ENCODE measurements at places on chromosomes 6 and 20.

GRCh38 chr20:60583741-60584140 is 625.5 kb downstream of the CDH26 start:
- DNase-seq = no peak

- DNase-seq = no peak
Observed at GRCh38 chr20:61531553-61532345, 279.7 kb downstream of the CDH4 start.

GRCh38 chr6:73644030-73644429 is 9.8 kb downstream of the SLC17A5 start:
- DNase-seq = no peak

- DNase-seq = no peak
Observed at GRCh38 chr6:97557355-97557754, 274.3 kb upstream of the MMS22L start.

GRCh38 chr6:30722280-30723112 is 2.3 kb downstream of the TUBB start:
- DNase-seq = peak; percentile 83

- DNase-seq = no peak
Observed at GRCh38 chr6:447381-448165, 56.0 kb downstream of the IRF4 start.

DNA sequence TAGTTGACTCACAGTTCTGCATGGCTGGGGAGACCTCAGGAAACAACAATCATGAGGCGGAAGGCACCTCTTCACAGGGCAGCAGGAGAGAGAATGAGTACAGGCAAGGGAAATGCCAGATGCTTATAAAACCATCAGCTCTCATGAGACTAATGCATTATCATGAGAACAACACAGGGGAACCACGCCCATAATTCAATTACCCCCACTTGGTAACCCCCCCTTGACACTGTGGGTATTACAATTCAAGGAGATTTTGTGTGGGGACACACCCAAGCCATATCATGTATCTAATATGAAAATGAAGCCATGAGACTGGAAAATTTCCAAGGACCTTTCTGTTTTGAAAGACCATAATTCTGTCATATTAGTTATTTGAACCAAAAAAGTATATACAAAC is 342.4 kb upstream of the PLCB4 start:
- DNase-seq = no peak

DNA sequence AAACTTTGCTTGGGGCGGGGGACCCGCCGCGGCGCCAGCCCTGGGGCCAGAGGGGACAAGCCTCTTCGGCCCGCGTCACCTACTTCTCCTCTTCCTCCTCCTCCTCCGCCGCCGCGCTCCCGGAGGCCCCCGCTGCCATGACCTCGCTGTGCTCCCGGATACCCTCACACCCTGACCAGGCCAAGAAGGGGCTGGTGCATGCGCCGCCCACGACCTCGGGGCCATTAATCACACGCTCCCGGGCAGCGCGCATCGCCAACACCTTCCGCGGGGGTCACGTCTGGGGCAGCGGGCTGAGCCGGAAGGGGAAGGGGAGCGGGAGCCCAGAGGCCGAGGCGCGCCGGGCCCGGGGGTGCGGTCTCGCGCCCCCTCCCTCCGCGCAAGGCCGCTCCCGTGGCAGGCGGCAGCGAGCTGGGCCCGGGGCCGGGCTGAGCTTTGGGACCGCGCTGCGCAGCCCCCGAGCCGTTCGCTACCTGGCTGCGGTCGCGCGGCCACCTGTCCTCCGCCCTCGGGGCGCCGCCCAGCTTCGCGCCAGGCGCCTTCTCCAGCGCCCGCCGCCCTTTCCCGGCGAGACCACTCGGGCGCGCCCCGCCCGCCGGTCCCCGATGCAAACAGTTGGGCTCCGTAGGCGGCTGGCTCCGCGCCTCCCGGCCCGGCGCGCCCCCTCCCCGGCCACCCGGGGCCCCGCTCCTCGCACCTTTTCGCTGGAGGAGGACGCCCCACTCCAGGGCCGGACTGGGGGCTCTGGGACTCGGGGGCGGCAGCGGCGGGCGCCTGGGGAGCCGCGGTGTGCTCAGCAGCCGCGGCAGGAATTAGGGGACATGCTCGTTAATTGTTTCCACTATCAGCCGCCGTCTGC is 575 bp upstream of the CNR1 start:
- no peak for DNase-seq

- no peak for DNase-seq
Observed at GRCh38 chr6:105932440-105932839, 153.7 kb upstream of the PRDM1 start.

DNA sequence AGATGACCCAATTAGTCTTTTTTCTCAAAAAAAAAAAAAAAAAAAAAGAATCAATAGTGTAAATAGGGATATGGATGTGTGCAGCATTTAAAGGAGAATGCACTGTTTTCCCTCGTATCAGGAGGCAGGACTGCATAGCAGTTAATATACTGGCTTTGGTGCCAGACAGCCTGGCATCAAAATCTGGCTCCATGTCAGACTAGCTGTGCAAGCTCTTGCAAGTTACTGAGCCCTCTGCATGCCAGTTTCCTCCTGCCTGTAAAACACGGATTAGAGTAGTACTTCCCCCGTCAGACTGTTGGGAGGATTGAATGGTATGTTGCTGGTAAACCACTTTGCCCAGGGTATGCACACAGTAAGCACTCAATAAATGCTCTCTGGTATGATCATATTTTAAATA is 594.2 kb upstream of the CHD6 start:
- DNase-seq = no peak

DNA sequence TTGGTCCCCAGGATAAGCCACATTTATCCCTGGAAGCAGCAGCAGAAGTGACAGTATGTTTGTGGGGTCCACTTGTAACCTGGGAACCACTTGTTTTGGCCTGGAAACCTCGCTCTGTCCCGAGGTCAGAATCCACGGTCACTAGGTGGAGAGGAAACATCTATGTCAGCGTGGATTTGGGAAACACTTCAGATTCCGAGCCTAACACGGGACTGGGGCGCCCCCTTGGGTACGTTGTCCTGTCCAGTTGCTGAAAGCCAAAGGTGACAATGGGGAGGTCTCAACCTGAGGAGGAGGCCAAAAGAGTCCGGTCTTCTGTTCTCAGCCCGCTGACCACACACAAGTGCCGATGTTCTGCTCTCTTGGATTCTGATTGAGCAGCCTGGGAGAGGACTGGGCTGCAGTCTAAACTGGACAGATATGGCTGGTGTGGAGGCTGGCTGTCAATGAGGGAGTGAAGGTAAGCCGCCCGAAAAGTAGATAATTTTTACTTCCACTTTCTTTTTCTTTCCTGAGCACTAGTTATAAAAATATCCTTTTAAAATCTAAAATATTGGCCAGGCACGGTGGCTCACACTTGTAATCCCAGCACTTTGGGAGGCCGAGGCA is 4.9 kb upstream of the ZFP57 start:
- DNase-seq = no peak

DNA sequence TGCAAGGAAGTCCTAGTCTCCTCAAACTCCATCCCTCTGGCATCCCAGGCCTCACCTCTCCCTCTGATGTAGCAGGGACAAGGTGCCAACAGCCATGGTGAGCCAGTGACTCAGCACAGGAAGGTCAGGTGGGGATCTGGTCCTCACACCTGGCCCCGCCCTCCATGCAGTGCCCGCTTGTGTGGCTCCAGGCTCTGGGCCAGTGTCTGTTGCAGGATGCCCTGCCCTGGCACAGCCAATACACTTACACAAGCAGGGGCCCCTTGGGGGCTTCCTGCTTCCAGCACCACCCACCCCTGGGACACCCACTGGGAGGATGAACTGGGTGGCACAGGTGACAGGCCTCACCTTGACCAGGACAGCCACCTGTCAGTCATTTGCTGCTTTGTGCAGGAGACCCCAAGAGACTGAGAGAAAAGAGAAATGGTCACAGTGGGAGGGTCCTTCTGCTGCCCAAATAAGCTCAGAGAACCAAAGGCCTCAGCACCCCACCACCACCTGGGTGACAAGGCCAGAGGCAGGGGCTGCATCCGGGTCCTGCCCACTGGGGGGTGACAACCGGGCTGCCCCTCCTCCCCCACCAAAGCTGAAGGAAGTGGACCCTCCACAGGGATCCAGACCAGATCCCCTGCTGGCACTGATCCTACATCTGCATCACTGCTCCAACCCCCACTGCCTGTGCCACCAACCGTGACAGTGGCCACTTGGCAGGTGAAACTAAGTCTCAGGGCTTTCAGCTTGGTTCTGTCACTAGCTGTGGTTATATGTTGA is 658.8 kb upstream of the DEFB115 start:
- no peak for DNase-seq

DNA sequence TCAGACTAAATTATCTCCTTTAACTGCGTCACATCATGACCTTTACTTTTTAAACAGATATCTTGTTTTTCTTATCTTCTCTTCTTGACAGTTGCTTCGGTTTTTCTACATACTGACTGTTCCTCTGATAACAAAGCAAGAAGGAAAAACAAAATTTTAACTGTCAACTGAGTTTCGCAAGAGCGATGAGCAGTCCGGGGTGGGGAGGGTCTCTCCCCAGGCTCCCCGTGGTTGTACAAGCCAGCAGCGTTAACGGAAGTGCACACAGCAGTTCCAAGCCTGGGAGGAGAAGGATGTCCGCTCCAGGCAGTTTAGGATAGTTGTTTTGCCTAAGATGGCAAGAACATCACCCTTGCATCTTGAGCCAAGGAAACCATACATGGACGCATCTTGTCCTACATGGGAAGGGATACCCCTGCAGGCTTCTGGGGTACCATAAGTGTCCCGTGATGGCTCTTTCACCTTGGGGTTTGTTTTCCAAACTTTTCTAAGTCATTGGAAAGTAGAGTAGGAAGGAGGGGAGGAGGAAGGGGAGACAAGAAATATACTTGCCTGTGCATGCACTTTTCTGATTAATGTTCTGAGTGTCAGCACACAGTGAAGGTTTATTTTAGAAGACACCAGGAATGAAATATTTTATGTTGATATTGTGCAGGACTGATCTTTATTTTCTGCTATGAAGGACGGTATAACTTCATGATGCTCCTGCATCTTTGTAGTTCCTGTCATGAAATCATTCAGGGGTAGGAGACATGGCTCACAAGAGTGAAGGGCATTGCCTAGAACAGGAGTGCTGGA is 20.8 kb downstream of the SLC24A3 start:
- DNase-seq = no peak

DNA sequence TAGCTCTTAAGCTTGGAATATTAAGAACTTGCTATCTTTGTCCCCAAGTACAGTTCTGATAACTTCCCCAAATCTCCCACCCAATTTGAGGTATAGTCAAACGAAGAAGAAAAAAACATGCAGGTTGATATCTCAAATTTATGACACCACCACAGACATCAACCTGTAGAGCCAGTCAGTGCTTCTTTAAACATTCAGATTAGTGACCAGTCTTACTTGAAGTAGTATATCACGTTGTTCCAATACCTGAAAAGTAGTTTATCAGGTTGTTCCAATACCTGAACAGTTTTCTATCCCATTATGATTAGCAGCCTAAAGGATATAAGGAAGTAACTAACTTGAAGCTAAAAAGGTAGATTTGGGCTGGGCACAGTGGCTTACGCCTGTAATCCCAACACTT is 85.3 kb downstream of the ALDH8A1 start:
- no peak for DNase-seq

GRCh38 chr6:166999884-167000253 is 672 bp downstream of the CEP43 start:
- DNase-seq = peak; percentile 69

- no peak for DNase-seq
Observed at GRCh38 chr20:17634661-17635331, 47.2 kb downstream of the RRBP1 start.

GRCh38 chr6:163338671-163339405 is 75.7 kb upstream of the QKI start:
- no peak for DNase-seq

GRCh38 chr6:152100183-152100618 is 292.7 kb downstream of the ESR1 start:
- DNase-seq = no peak

- no peak for DNase-seq
Observed at GRCh38 chr6:163944897-163945296, 530.4 kb downstream of the QKI start.

DNA sequence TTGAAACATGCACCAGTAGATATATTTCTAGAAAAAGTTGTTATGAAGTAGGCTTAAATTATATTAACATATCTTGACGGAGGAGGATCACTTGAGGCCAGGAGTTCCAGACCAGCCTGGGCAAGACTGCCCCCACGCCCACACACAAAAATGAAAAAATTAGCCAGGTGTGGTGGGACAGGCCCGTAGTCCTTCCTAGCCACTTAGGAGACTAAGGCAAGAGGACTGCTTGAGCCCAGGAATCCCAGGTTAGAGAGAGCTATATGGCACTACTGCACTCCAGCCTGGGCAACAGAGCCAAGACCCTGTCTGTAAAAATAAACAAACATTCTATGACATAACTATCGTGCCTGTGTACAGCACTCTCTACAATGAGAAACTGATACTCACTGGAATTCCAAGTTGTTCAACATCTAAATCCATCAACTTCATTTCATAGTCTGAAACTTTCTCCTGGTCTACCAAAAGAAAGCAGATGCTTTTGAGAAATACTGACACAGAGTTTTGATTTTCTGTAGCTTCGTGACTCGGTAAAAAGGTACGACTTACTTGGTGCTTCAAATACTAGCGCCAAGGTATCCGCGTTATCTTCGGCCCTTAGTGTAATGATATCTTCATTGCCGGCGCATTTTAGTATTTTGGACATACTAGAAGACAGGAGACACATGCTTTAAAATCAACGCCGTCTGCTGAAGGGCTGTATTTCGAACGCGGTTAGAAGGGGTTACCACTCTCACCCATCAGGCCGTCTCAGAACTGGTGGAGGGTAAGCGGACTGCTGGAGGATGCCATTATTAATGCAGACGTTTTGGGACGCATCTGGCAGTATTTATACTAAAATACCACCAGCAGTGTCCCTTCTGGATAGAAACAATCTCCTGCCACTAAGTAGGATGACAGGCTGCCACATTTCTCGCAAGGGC is 1.3 kb downstream of the PCNA start:
- no peak for DNase-seq

- DNase-seq = peak; percentile 45
Observed at GRCh38 chr6:140441256-140441655, 1066.8 kb upstream of the CITED2 start.

GRCh38 chr6:16591396-16592222 is 169.7 kb downstream of the ATXN1 start:
- DNase-seq = no peak

DNA sequence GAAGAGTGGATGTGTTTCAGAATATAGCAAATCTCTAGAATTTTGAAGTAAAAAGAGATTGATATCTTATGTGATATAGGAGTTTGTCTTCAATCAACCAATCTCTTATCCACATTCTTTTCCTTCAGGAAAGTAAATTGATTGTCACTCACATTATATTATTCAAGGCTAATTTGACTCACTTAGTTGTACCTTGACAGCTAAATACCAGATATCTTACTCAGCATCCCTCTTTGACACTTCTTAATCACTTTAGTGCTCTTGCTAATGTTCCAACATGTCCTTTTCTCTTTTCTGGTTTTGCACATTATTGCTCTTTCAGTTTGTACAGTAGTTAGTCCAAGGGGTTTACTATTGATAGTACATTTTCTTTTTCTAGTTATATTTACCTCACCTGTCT is 286.9 kb upstream of the PTCHD4 start:
- DNase-seq = no peak

GRCh38 chr6:135566311-135567068 is 69.0 kb upstream of the AHI1 start:
- no peak for DNase-seq

GRCh38 chr6:42791706-42792320 is 10.0 kb downstream of the BICRAL start:
- no peak for DNase-seq

- DNase-seq = no peak
Observed at GRCh38 chr6:114364301-114364700, 21.5 kb upstream of the HS3ST5 start.

Data from small intestine (tissue), 16 donors.